Muscle of leg (tissue), 16 donors: ENCODE measurements at places on chromosomes 4 and X. TPM values are rescaled to one million over a fixed set of nuclear protein-coding genes. Genes with fewer than 3 reads are reported as not detected.

The WNK3 gene
- 4.3 TPM for total RNA-seq

DNA sequence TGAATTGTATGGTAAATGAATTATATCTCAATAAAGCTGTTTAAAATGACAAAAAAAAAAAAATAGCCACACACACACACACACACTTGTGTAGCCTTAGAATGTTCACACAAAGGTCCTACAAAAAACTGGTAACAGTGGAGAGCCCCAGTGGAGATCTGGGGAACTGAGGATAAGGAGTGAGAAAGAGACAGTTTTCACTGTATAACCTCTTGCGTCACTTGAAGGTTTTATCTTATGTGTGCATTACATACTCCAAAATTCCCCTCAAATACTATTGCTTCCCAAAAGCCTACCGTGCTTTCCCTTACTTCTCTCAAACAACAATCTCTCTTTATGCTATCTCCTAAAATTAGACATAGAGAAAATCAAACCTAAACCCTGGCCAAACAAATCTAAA is 67.8 kb downstream of the SMC1A start:
- no peak for DNase-seq

The KIAA0232 gene
- total RNA-seq, result 16.9 TPM

DNA sequence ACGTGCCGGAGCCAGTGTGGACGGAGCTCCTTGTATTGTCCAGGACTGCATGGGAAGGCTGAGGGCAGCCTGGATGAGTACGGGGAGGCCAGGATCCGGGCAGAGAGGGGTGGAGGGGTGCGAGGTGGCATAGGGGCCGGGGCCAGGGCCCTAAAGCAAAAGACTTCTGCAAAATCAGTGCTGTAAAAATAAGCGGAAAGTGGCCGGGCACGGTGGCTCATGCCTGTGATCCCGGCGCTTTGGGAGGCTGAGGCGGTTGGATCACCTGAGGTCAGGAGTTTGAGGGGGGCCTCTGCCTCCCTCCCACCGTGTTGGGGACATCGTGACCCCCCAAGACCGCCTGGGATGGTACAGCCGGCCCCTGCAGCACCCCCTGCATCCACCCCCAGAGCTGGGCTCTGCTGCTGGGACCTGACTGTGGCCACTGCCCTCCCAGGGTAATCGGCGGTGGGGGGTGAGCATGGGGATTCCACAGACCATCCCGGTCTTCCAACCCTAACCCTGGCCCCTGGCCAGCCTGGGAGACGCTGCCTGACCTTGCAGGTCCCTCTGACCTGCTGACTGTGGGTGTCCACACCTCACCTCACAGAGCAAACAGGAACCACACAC is 23.4 kb upstream of the PLCXD1 start:
- no peak for DNase-seq
